ENCODE measurements at places on chromosomes 11 and 22. TPM values are rescaled to one million over a fixed set of nuclear protein-coding genes. Genes with fewer than 3 reads are reported as not detected.

DNA sequence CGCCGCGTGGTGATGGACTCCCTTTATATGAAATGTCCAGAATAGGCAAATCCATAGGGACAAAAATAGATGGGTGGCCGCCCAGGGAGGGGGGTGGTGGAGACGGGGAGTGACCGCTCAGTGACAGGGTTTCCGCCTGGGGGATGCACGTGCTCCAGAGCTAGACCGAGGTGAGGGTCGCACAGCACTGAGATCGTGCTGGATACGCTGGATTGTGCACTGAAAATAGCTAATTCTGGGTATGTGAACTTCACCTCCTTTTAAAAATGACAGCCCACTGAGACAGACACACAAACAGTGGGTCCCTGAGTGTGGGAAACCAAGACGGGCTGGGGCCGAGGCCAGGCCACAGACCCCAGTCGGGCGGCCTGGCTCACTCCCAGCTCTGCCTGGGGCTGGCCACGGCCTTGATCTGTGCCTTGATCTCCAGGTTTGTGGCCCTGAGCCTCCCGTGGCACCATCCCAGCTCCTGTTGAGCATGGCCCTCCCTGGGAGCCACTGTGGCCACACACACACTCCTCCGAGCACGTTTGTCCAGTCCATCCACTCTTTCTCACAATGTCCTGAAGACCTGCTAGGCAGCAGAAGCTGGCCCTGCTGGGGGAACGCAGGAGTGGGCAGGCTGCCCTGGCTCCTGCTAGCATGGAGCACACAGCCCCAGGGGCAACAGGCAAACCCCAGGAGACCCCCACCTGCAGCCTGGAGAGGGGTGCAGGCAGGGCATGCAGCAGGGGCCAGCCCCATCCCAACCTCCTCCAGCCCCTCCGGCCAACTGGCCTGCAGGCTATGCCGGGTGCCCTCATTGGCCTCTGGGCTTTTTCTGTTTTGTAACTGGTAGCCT lies 41.0 kb upstream of the TH start:
- no peak for DNase-seq

DNA sequence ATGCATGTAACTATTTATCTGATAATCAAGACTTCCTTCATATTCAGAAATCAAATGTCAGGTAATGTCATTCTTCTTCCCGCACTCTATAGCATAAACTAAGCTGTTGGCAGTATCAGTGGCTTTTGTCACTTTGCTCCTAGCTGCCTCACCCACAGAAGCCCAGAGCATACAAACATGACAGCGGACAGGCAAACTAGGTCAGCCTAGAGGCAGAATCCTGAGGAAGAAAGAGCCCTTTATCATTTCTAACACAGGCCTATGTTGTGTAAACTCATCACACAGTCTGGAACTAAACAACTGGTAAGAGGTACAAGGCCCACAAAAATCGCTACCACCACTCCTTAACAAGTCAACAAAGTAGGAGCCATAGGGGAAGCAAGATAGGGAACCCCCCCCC lies 21.0 kb downstream of the GUCY1A2 start:
- DNase-seq = no peak

DNA sequence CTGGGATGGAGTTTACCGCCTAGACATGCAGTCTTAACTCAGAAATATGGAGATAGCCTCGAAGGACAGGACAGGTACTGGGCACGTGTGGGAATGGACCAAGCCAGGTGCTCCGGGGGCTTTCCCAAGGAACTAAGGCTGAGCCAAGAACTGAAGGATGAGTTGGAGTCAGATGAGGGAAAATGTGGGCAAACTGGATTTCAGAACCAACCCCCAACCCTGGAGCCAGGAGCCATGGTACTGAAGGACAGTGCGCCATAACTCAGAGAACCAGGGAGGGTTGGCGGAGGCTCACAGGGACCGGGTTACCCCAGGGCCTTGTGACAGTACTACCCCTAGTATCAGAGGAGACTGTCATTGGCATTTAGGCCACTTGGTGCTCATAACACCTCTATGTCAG lies 2.5 kb upstream of the MIF start:
- no peak for DNase-seq

Gene SAA1
- 1.2 TPM for total RNA-seq
